Stimulated activated CD8-positive, alpha-beta memory T cell treated with anti-CD3 and anti-CD28 coated beads, Interleukin-2, amount 100 ng/mL, for 1 hour (primary cell): ENCODE measurements at places on chromosomes 5 and 9.

DNA sequence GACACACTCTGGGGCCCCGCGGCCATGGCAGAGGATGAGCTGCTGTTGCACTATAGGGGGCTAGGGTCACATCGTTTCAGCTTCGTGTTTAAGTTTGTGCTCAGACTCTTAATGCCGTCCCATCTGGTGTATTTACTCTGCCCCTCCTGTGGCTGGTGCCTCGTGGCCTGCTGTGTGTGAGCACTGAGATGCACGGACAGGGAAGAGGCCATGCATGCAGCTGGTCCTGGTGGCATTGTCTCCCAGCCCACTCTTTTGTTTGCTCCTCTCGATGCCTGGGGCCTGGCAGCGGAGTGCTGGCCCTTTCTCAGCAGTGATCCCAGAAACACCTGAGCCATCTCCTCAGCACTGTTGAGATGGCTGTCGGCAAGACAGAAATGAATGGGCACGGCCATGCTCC is 30.0 kb upstream of the PHF2 start:
- no peak for DNase-seq

GRCh38 chr9:6838158-6838557 is 80.4 kb downstream of the KDM4C start:
- no peak for DNase-seq

- DNase-seq = no peak
Measured at GRCh38 chr9:69140123-69140735, 33.8 kb upstream of the TJP2 start.

DNA sequence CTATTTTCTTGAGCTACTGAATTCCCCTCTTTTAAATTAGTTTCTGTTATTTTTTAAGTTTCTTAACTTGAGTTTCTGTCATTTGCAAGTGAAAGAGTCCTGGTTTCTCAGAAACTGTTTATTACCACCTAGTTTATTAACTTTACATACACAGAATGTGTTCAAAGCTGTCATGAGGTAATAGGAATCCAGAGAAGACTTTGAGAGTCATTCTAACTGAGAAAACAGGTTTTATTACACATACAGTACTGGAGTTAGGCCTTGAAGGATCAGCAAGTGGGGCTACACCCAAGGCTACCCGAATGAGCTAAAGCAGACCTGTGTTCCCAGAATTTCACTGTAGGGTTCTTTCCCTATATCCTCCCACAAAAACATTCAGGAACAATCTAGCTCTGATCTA is 33.1 kb downstream of the FAM114A2 start:
- no peak for DNase-seq

GRCh38 chr5:170273968-170274710 is 23.4 kb downstream of the LCP2 start:
- DNase-seq = no peak

DNA sequence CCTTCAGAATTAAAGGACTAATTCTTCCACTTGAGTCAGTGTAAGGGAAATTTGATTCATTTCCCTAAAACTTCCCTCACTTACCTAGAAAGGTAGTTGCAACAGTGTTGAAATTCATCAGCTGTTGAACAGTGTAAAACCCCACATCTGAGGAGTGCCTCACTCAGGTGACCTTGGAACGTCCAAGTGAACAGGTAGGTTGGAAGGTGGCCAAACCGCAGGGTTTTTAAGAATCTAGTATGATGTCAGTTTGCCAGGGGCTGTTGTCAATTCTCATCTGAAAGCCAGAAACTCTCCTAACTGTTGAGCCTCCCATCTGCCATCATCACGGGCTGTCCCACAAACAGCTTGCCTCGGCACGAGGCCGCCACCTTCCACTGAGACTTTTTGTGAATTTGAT is 105.7 kb downstream of the TMEM174 start:
- DNase-seq = no peak

- DNase-seq = no peak
Measured at GRCh38 chr9:95570646-95571045, 53.9 kb upstream of the PTCH1 start.

DNA sequence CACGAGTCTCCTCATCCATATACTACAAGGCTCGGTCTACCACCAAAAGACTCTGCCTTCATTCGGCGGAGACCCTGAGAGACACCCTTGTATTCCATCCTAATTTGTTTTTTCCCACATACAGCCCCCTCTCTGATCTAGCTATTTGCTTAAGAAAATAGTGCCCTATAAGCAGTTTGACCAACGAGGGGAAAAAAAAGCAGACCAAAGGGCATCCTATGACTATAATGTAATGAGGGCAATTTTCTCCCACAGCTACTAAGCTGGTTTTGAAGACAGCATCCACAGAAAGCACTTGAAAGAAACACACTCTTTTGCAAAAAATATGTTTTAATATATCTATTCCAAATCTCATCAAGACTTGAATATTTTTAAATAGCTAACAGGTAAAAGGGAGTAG is 147.8 kb downstream of the MLLT3 start:
- no peak for DNase-seq

DNA sequence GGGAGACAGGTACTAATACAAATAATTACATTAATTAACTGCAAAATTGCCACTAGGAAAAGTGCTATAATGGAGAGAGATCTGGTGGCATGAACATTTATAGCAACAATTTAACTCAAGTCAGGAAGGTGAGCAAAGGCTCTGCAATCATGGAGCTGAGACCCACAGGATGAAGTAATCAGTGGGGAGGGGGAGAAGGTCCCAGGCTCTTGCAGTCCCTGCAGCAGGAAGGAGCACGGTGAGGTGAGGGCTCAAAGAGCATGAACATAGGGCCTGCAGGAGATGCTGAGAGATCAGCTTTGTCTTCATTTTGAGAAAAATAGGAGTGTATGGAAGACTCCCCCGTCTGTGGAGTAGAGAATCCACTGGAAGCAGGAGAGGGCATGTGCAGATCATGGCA is 6.5 kb downstream of the PTPN3 start:
- no peak for DNase-seq

- DNase-seq = no peak
Measured at GRCh38 chr5:164346785-164347630, 841.6 kb downstream of the MAT2B start.

DNA sequence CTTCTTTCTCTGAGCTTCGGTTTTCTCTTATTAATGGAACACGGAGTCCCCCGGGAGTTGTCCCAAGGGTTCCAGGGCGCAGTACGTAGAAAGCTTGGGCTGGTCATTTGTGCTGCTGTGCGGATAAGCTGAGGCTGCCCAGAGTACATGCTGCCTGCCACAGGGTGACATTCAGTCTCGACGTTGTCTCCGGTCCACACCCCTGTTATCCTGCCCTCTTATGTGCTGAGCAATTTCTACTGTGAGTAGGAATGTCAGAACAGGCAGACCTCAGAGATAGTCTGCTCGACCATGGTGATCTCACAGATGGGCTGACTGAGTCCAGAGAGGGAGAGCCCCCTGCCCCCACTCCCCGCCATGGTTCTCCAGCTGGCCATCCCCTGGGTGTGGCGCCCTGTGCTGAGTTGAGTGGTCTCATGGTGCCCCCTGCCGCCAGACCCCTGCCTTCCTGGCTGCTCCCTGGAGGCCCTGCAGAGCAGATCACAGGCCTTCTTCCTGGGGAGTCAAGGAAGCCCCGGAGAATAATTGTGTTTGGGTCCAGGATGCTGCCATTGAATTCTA is 124.0 kb downstream of the RGS3 start:
- no peak for DNase-seq

DNA sequence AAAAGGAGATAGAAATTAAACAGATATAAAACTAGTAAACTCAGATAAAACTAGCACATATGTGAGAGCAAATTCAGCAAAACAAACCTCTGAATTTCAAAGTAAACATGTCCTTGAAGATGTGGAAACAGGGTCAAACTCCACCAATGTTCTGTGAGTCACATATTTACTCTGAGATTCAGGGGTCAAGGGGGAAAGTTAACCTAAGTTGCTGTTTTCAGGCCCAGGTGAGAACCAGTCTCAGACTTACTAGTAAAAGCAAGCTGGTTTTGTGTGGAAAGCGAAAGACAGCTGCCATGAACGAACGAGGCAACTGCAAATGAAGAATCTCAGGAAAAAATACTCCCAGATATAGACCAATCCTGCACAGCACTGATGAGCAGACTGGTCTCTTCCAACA is 29.0 kb downstream of the PSMB7 start:
- DNase-seq = no peak

DNA sequence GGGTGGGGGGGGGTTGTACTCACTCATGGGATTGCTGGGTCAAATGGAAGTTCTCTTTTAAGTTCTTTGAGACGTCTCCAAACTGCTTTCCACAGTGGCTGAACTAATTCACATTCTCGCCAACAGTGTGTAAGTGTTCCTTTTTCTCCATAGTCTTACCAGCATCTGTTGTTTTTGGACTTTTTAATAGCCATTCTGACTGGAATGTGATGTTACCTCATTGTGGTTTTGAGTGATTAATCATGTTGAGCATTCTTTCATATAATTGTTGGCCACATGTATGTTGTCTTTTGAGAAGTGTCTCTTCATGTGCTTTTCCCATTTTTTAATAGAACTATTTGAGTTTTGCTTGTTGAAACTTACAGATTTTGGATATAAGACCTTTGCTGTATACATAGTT is 94.9 kb upstream of the PLPPR1 start:
- no peak for DNase-seq

- DNase-seq = no peak
Measured at GRCh38 chr5:108528655-108529054, 146.8 kb upstream of the FBXL17 start.

DNA sequence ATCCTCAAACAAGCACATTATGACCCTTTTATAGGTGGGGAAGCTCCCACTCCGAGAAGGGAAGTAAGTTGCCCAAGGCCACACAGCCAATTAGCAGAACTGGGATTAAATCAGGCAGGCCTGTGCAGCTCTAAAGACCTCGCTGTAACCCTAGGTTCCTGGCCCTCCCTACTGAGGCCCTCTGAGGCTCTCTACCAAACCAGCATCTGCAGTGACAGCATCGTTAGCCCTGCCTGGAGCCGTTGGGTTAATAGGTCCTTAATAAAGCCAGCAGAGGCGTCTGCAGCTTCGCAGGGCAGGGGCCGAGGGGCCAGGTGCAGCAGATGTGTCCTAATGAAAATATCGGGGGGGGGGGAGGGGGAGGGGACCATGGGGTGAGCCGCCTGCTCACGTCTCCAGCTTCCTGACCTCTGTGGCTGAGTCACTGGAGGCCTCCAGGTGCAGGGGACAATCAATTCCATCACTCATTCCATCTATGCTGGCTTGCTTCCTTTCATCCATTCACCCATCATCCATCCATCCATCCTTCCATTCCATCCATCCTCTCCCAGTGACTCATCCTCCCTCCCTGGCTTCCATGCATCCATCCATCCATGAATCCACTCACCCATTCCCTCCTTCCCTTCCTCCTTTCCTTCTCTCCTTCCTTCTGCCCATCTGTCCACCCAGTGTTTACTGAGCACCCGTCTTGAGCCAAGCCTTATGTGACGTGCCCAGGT is 203.9 kb downstream of the C9orf50 start:
- DNase-seq = no peak

GRCh38 chr9:98080326-98080725 is 23.8 kb downstream of the NANS start:
- no peak for DNase-seq

DNA sequence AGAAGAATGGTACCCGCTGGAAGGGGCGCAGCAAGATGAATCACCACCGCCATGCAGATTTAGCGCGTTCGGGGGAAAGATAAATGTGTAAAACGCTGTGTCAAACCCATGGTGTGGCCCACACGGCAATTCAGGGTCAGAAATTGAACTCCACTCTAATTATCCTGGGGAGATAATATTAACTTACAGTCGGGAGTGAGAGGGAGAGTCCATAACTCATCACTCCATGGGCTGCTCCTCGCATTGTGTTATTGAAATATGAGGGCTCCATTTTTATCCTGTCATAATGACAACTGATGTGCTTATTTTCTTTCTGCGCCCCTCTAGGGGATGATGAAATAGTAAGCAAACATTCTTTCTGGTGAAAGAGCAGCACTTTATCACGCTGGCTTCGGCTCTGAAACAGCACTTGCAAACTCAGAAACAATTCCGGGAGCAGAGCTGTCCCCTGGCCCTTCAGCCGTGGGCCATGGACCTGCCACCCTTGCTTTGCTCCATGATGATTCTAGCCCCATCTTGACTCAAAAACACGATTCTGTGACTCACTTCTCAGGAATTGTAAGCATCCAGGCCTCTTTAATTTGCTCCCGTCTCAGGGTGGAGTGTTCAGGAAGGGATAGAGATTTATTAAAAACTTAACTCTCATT is 431.6 kb downstream of the IRX1 start:
- DNase-seq = no peak

DNA sequence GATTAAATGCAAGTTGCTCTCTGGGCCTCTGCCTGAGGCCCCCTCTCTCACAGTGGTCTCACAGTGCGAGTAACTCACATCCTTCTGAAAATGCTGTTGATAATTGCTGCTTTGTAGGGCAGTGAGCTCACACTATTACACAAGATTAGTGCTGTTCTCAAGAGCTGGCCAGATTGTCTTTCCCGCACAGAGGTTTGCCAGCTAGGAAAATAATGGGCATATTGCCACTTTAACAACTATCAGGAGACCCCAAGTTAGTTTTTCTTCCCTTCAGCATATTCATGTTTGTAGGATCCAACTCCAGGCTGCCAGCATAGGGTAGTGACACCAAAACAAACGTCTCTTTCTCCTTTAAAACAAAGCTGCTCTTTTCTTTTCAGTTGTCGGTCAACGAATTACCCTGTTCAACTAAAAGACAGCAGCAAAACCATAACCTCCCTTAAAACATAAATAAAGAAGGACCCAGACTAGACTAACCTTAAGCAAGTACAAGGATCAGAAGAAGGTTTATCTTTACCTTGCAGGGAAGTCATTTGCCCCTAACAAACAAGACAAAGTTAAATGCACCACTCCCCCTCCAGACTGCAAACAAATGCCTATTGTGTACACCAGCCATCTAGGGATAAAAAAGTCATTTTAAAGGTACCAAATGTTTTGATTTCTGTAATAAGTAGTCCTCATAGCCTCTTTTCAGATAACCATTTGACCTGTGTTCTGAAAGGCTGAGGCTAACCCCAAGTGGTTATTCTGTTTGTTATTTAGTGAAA is 91.4 kb downstream of the VCAN start:
- DNase-seq = no peak

GRCh38 chr9:129989740-129990139 is 53.2 kb downstream of the FNBP1 start:
- DNase-seq = no peak

DNA sequence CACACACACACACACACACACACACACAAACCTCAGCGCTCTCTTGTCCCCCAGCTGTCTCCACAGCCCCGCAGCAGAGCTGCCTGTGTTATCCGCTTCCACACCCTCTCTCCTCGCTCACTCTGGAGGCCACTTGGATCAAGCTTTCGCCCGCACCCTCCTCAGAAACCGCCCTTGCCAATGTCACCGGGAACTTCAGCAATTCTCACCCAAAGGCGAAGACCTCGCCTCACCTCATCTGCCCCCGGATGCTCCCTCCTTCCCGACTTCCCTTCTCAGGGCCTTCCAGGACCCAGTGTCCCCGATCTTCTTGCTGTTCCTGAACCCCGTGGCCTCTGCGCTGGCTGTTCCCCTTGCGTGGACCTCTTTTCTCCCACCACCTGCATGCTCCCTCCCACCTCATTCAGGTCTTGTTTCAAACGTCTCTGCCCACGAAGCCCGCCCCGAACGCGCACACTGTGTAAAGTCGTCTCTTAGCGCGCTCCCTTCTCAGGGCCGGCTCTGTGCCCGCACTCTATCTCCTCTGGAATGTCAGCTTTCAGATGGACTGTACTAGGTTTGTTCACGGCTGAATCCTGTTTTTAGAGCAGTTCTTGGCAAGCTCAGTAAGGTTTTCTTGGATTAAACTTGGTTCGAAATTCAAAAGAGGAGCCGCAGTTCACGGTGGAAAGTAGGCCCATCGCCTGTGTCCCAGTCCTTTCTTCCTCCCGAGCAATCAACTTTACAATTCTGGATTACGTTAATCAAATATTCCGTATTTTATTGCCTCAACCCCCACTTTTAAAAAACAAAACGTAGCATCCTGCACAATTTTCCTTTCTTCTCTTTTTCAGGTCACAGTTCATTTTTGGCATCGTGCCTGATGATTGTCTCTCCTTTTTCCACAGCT is 1.0 kb upstream of the TRIM7 start:
- no peak for DNase-seq
